Activated naive CD8-positive, alpha-beta T cell treated with anti-CD3 and anti-CD28 coated beads, Interleukin-2, amount 10 ng/mL, durations not matched to agents 7 days and 5 days (primary cell): ENCODE measurements at places on chromosomes 11 and 22. TPM values are rescaled to one million over a fixed set of nuclear protein-coding genes. Genes with fewer than 3 reads are reported as not detected.

- no peak for DNase-seq
These were observed 37.2 kb upstream of the TH start for GRCh38 chr11:2208691-2209369.

Gene APOA5
- total RNA-seq = not detected

GRCh38 chr22:49500942-49501395 is 326.7 kb downstream of the BRD1 start:
- DNase-seq = no peak

GRCh38 chr11:50275133-50275532 is 242.5 kb downstream of the OR4C45 start:
- no peak for DNase-seq

Gene MMP12
- total RNA-seq = not detected

Gene MCAM
- 2.9 TPM for total RNA-seq

- DNase-seq = no peak
These were observed 36.3 kb upstream of the CFAP300 start for GRCh38 chr11:102010776-102011494.

Gene ACTN3
- not detected for total RNA-seq

Gene MYOD1
- not detected for total RNA-seq
